ENCODE measurements at places on chromosomes 4 and X. TPM values are rescaled to one million over a fixed set of nuclear protein-coding genes. Genes with fewer than 3 reads are reported as not detected.
A peak's percentile ranks its signal among the peaks of the same experiment; 100 is the strongest.

- no peak overlapping the region for H3K27ac ChIP-seq
- H3K4me1 ChIP-seq: no peaks in the 10 kb centered on the region
- no peak overlapping the region for H3K4me3 ChIP-seq
- H3K36me3 ChIP-seq: no peaks in the 10 kb centered on the region
- DNase-seq: no peak
- H3K27me3 ChIP-seq: no peaks in the 10 kb centered on the region
Observed at GRCh38 chr4:19722404-19722803, 529.3 kb upstream of the SLIT2 start.

DNA sequence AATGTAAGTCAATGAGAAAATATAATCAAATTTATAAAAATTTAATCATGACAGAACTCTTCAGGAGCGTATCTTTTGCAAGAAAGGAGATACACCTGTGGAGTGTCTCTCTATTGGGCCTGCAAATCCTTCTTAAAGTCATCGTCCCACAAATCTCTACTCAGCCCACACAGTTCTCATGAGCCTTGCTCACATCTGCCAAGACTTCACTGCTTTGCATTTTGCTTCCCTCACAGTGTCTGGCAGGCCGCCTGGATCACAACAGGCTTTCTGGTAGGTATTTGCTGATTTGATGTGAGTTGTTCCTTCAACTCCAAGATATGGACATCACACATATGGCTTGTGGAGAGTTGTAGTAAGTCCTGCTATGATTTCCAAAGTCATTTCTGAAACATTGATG is 183.1 kb upstream of the ARX start:
- no peak overlapping the region for H3K4me3 ChIP-seq
- H3K36me3 ChIP-seq: no peaks in the 10 kb centered on the region
- DNase-seq: no peak
- peaks cover 5% of the 10 kb centered on the region for H3K4me1 ChIP-seq

The ZFP92 gene
- 0.23 TPM for total RNA-seq

- H3K36me3 ChIP-seq: no peaks in the 10 kb centered on the region
- H3K4me3 ChIP-seq: no peak overlapping the region
- peaks cover 3% of the 10 kb centered on the region for H3K27me3 ChIP-seq
- no peak overlapping the region for H3K27ac ChIP-seq
- peaks cover 5% of the 10 kb centered on the region for H3K4me1 ChIP-seq
Observed at GRCh38 chrX:153063315-153063714, 7.0 kb downstream of the PNMA3 start.

DNA sequence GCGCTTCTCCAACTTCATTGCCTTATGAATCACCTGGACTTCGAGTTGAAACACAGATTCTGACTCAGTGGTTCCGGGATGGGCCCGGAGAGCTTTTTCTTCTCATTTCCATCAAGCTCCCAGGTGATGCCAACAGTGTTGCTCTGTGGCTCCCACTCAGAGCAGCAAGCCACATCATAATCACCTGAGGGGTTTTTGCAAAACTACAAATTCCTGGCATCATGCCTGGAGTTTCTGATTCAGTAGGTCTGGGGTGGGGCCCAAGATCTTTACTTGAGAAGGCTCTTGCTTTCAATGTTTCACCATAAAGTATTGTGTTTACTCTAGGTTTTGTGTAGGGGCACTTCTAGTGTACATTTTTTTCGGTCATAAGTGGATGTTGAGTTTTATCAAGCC is 7.0 kb downstream of the MTM1 start:
- peaks cover 67% of the 10 kb centered on the region for H3K4me1 ChIP-seq
- H3K36me3 ChIP-seq: peaks cover 10% of the 10 kb centered on the region
- H3K4me3 ChIP-seq: peak overlapping the region; percentile 37
- H3K27ac ChIP-seq: peak overlapping the region; percentile 84
- DNase-seq: no peak
- no peaks in the 10 kb centered on the region for H3K27me3 ChIP-seq

GRCh38 chr4:88440146-88440545 is 16.8 kb upstream of the HERC5 start:
- H3K36me3 ChIP-seq: peaks cover 19% of the 10 kb centered on the region
- H3K4me1 ChIP-seq: peaks cover 36% of the 10 kb centered on the region
- DNase-seq: no peak

DNA sequence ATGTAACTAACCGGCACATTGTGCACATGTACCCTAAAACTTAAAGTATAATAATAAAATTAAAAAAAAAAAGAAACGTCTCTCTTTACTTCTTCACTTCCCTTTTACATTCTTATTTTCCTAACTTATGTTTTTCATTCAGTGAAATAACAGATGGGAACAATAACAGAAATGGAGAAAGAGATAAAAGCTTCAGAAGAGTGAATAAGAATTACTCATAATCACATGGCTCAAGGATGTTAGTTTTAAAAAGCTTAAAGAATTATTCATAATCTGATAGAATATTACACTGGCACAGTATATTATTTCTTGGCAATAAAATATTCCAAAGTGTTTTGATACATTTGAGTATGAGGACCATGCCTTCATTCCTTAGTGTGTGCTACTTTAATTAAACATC is 175.6 kb downstream of the COL25A1 start:
- no peak overlapping the region for H3K27ac ChIP-seq
- H3K4me3 ChIP-seq: no peak overlapping the region
- H3K36me3 ChIP-seq: no peaks in the 10 kb centered on the region
- no peaks in the 10 kb centered on the region for H3K27me3 ChIP-seq
- DNase-seq: no peak
- peaks cover 19% of the 10 kb centered on the region for H3K4me1 ChIP-seq

The CCSER1 gene
- total RNA-seq: 1.1 TPM

GRCh38 chr4:98958065-98958464 is 29.1 kb upstream of the EIF4E start:
- H3K36me3 ChIP-seq: no peaks in the 10 kb centered on the region
- no peaks in the 10 kb centered on the region for H3K4me1 ChIP-seq
- H3K27me3 ChIP-seq: no peaks in the 10 kb centered on the region
- no peak overlapping the region for H3K27ac ChIP-seq

DNA sequence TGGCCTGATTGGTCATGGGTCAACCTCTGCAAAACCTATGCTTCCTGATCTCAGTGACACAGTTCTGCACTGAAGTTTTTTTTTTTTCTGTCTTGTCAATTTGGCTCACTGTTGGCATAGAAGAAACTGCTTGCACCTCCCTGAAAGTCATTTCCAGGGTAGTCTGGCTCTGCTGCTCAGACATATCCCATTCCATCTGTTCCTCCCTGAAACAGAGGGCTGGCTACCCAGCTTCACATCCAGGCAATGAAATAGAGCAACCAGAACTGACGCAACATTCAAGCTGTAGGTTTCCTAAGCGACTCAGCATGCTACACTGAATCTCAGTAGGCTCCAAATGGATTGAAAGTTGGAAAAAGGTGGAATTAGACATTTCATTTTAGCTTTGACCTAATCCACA is 176.8 kb upstream of the MBNL3 start:
- no peak overlapping the region for H3K4me3 ChIP-seq
- peaks cover 5% of the 10 kb centered on the region for H3K4me1 ChIP-seq
- no peaks in the 10 kb centered on the region for H3K36me3 ChIP-seq
- peaks cover 84% of the 10 kb centered on the region for H3K27me3 ChIP-seq

- H3K4me1 ChIP-seq: peaks cover 21% of the 10 kb centered on the region
- H3K4me3 ChIP-seq: no peak overlapping the region
- H3K36me3 ChIP-seq: peaks cover under 1% of the 10 kb centered on the region
- DNase-seq: no peak
- no peaks in the 10 kb centered on the region for H3K27me3 ChIP-seq
Observed at GRCh38 chrX:153966283-153966688, 5.3 kb downstream of the HCFC1 start.

- H3K27me3 ChIP-seq: no peaks in the 10 kb centered on the region
- no peak overlapping the region for H3K27ac ChIP-seq
- peaks cover 9% of the 10 kb centered on the region for H3K4me1 ChIP-seq
Observed at GRCh38 chr4:94515365-94515764, 63.6 kb downstream of the PDLIM5 start.

DNA sequence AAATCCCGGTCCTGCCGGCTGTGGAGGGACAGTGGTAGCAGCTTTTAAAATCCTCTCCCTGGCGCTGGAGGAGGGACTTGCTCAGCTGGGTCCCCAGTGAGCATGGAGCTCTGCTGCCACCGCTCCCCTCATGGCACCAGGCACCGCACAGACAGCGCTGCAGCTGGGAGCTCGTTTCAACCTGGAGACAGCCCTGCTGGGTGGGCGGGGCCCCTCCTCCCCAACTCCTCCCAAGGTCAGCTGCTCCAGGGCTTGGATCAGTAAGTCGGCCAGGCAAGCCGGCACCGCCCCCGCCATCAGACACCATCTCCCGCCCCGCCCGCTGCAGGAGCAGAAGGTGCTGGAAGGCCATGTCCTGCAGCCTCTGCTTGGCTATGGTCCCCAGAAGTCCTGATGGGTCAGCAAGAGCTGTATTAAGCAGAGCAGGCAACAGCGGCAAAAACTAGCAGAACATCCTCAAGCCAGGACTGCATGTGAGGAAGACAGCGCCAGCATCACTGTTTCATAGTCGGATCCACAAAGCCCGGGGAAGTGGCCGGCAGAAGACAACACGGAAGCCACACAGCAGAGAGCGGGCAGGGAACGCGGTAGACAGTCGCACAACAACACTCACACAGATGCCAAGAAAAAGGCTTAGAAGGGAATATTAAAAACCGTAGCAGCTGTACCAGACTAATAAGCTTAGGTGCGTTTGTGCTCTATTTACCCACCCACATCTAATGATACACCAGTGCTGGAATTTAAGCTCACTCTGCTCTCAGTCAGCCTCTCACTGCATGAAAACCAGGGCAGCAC is 16.2 kb downstream of the ZFYVE28 start:
- H3K27ac ChIP-seq: 0 out of 2 replicates have a peak overlapping the region, but pooled peaks have one; percentile 23
- peaks cover 9% of the 10 kb centered on the region for H3K27me3 ChIP-seq
- DNase-seq: peak; percentile 88

DNA sequence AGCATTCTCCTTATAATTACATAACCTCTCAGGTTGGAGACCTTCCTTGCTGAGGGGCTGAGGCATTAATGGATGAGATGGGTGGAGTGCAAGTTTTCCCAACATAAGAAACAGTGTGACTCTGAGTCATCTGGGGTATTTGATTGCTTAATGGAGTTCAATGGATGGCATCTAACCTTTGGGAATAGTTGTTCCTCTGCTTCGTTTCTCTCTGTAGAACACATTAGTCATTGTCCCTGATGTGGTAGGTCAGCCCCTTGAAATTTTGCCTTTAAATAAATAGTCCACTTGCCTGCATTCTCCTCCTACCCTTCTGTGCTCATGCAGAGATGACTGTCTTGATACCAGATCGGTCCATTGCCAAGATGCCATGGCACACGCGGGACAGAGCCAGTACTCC is 38.6 kb downstream of the SLITRK2 start:
- no peaks in the 10 kb centered on the region for H3K4me1 ChIP-seq
- H3K27me3 ChIP-seq: no peaks in the 10 kb centered on the region
- no peak overlapping the region for H3K27ac ChIP-seq
- H3K4me3 ChIP-seq: no peak overlapping the region

DNA sequence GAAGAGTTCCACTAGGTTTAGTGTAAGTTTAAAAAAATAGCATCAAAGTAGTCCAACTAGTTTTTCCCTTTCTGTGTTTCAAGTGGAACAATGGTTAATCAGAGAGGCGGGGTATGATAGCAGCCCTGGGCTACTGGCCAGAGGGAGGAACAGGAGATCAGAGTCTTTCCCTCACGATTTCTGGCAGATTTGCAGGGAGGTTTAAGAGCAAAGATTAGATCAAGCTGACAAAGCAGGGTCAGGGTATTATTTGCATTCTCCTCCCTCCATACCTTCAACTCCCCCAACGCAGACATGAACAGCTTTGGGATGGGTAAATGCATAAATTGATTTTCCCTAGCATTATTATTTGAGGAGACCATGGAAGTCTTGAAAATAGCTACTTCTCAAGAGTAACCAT is 277.6 kb upstream of the DIAPH2 start:
- no peak for DNase-seq
- peaks cover 42% of the 10 kb centered on the region for H3K4me1 ChIP-seq
- no peak overlapping the region for H3K27ac ChIP-seq
- no peak overlapping the region for H3K4me3 ChIP-seq

DNA sequence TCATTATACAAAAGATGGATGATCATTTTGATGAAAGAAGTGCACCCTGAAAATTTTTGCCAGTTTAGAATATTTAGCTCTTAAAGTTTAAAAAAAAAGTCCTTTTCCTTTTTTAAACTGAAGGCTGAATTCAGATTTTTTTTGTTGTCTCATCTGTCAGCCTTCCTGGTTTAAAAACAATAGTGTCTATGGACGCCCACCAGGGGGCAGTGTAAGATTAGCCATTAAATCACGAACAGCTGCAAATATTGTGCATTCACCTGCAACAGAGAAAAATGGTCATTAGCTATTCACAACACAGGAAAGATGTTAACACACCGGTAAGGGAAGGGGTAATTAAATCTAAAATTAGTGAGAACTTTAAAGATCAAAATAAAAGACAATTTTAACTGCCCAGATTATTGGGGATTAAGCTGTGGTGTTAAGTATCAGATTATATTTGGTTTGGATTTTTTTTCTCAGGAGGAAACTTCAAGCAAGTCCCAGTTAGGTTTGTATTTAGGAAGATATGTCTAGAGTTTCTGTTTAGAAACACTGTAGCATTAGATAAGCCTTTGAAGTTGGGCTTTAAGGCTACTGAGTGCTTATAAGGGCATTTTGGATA is 4.4 kb upstream of the CXorf38 start:
- no peak overlapping the region for H3K4me3 ChIP-seq
- peaks cover 23% of the 10 kb centered on the region for H3K36me3 ChIP-seq
- H3K27ac ChIP-seq: no peak overlapping the region
- no peaks in the 10 kb centered on the region for H3K27me3 ChIP-seq

The OTUD6A gene
- total RNA-seq: 0.13 TPM

The SLC6A14 gene
- total RNA-seq: 0.07 TPM

- no peak overlapping the region for H3K4me3 ChIP-seq
- DNase-seq: no peak
- H3K27me3 ChIP-seq: no peaks in the 10 kb centered on the region
- H3K4me1 ChIP-seq: peaks cover 6% of the 10 kb centered on the region
- H3K36me3 ChIP-seq: no peaks in the 10 kb centered on the region
Observed at GRCh38 chr4:13159041-13159620, 325.0 kb downstream of the RAB28 start.

DNA sequence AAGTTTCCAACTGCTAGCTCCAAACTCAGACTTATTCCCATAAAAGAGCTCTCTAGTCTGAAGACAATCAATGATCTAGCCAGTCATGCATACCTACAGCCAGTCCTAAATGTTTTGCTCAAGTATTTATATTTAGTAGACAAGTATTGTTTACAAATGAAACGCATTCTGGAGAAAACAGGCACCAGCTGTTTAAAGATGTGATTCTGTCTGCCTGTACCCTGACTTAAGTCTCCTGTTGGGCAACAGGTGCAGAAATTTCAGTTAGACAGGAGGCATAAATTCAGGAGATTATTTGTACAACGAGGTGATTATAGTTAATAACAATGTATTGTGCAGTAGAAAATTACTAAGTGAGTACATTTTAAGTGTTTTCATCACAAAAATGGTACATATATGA is 28.9 kb downstream of the LNX1 start:
- no peaks in the 10 kb centered on the region for H3K27me3 ChIP-seq
- peaks cover 20% of the 10 kb centered on the region for H3K4me1 ChIP-seq
- no peak overlapping the region for H3K27ac ChIP-seq
- DNase-seq: no peak
- no peak overlapping the region for H3K4me3 ChIP-seq
- peaks cover under 1% of the 10 kb centered on the region for H3K36me3 ChIP-seq

GRCh38 chr4:183195534-183195933 is 96.5 kb downstream of the WWC2 start:
- no peak for DNase-seq
- H3K4me3 ChIP-seq: no peak overlapping the region
- H3K36me3 ChIP-seq: peaks cover 6% of the 10 kb centered on the region
- H3K27me3 ChIP-seq: no peaks in the 10 kb centered on the region
- peak overlapping the region; percentile 60 for H3K27ac ChIP-seq

GRCh38 chr4:163121689-163122088 is 45.0 kb downstream of the NAF1 start:
- no peak overlapping the region for H3K4me3 ChIP-seq
- peaks cover 25% of the 10 kb centered on the region for H3K36me3 ChIP-seq
- no peak for DNase-seq
- no peaks in the 10 kb centered on the region for H3K27me3 ChIP-seq

The FRMD7 gene
- total RNA-seq: not detected

The AMOT gene
- total RNA-seq: 8.0 TPM
